ENCODE measurements at places on chromosomes 5 and 9.

GRCh38 chr9:133075925-133076630, 14.3 kb downstream of the CEL start:
- DNase-seq, result peak; percentile 90

DNA sequence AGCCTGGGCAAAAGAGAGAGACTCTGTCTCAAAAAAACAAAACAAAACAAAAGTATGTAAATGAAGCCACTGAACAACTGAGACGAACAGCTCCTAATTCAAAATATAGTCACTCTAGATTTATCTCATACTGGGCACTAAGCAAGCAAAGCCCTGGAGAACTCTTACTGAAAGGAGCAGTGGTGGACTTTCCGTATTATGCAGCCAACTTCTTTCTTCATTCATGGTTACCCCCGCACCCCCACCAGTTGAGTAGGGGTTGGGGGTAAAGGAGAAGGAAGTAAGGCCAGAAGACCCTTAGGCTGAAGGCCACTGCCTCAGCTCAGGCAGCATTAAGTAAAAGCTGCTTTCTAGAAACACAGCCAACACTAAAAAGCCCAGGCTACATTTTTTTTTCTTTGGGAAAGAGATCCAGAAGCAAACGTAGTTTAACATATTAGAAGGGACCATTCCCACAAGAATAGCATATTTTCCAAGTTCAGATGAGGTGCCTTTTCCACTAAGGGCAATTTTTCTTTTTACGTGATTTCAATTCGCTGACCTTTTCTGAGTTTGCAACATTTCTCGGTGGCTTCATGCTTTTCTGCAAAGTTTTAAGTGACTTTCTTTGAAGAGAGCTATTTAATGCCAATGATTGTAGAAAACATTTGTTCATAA, 55.3 kb downstream of the MAPKAP1 start:
- DNase-seq, result no peak

- DNase-seq, result peak; percentile 68
Observed at GRCh38 chr5:159877894-159878448, 38.3 kb upstream of the ADRA1B start.

DNA sequence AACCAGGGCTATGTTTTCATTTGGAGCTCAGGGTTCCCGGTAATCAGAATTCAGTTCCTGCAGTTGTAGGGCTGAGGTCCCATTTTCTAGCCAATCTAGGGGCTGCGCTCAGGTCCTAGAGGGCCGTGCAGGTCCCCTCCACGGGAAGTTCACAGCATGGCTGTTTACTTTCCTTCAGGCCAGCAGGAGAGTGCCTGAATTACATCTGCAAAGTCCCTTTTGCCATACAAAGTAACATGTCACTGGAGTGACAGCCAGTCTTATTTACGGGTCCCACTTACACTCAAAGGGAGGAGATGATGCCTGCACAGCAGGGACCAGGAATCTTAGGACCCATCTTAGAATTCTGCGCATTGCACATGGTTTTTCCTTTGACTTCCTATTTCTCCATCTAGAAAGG, 29.9 kb upstream of the TGFBI start:
- no peak for DNase-seq

DNA sequence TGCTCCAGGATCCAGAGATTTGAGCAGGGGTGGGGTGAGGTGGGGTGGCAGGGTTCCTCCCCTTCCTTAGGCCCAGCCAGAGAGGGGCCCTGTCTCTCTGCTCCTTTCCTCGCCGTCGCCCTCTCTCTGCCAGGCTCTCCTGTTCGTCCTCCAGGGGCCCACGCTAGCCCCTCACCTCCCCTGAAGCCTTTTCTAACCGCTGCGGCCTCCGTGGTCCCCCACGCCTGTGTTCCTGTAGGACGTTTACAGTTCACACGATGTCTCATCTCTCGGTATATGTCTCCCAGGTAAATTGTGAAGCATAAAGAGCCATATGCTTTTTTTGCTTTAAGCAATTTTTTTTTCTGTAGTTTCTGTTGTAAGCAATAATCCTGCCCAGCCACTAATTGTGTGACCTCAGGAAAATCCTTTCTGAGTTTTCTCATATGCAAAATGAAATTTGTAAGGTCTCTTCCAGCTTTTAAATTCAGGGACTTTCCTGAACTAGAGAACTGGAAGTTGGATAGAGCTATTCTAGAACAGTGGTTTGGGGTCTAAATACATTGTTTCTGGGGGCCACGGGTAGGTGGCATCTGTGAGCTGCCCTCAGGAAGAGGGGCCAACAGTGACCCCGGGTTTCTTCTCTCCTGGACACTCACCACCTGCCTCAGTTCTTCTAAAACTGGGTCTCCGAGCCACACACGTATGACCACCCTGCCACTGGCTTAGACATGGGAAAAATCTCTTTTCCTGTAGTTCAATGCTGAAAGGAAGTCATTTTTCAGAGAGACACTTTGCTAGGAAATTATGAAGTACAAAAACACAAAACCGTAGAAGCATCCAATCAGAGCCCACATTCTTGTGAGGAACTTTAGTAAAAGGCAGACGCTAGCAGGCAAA, 50.2 kb upstream of the ZNF366 start:
- DNase-seq, result peak; percentile 18

GRCh38 chr5:95599252-95599651, 20.6 kb upstream of the GPR150 start:
- no peak for DNase-seq

- peak; percentile 68 for DNase-seq
Observed at GRCh38 chr5:163408311-163408923, 29.0 kb upstream of the CCNG1 start.

DNA sequence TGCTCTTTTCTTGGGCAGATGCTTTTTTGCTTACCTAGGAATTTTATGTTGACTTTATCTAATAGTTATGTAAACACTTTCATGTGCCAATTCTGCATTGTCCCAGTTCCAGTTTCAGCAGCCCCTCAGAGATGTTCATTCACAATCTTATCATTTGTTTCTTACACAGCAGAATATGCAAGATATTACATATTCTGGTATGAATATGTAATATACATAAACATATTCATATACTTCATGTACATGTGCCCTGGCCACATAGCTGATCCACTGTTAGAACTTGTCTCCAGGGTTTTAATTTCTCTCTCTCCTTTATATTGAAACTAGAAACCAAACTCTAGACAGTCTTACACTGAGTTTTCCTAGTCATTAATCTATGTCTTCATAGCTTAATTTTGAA, 90.2 kb upstream of the PARP8 start:
- no peak for DNase-seq

DNA sequence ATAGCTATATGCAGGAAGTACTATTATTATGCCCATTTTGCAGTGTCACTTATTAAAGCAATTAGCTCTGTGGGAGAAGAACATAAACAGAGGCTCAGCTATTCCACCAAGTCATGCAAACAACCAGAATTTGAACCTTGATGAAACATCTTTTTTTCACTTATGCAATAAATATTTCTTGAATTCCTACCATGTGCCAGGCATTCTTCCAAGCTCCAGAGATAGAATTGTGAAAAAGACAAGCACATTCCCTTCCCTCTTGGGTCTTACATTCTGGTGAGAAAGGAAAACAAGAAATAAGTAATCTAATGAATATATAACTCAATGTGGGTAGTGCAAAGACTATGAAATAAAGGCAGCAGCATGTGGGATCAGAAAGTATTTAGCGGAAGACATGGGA, 32.1 kb upstream of the ADRB2 start:
- no peak for DNase-seq

DNA sequence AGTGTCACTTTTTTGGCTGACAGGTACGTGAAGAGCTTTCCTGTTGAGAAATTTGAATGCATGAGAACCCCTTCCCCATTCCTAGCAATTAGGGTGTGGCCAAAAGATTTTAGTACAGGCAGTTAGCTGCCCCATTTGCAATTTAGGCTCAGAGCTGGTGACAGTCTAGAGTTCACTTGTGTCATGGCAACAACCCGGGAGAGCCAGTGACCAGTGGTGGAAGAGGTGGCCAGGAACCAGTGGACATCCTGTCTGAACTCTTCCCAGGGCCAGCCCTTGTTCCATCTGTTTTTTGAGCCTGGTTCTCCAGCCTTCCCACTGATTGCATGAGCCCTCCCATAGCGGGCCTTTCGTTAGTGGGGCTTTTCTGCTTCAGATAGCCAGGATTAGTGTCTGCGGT, 2.5 kb upstream of the NEUROG1 start:
- no peak for DNase-seq

DNA sequence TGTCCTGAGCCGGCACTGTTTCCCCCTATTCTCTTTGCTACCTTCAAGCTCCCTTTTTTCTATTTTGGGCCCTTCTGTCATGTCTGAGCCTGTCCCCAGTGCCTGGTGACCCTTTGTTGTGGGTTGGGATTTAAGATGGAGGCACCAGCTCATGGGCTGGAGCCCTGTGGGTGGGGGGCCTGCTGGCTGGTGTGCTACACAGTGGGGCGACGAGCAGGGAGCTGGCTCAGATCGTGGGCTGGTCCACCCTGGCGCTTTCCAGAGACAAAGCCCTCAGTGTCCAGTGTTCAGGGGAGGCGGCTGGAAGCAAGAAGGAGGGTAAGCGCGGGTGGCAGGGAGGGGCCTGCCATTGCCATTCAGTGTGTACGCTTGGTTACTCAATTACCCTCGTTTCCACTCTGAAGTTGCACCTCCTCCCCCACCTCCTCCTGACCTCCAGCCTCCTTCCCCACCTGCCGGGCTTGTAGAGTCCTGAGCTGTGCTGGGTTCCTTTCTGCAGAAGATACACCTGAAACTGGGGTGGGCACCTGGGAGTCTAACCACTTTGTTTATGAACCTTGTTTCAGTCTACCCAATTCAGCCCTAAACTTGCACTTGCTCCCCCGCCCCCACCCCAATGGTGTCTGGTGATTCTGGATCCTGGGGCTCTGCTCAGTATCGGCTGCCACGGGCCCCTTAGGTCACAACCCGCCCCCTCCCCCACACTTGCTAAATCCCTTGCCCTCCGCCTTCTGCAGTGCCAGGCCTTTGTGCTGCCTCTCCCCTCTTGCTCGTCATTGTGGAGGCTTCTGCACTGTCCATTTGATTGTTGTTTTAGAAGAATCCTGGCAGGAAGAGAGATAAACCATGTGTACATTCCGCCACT, 49.9 kb downstream of the MVB12B start:
- DNase-seq, result peak; percentile 30

DNA sequence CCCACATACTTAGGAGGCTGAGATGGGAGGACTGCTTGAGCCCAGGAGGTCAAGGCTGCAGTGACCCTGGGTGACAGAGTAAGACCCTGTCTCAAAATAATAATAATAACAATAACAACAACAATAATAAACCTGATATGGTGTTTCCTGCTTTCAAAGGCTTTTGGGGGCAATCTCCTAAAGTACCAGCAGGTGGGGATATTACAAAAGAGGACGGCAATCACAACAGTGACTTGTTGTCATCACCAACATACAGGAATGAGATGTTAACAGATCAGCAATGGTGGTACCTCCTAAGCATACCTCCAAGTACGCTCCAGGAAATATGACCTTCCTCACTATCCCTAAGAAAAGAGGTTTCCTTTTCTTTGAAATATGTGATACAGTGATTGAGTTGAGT, 91.1 kb upstream of the RNF180 start:
- DNase-seq, result peak; percentile 52

GRCh38 chr5:75601567-75601966, 9.7 kb upstream of the ANKDD1B start:
- no peak for DNase-seq

DNA sequence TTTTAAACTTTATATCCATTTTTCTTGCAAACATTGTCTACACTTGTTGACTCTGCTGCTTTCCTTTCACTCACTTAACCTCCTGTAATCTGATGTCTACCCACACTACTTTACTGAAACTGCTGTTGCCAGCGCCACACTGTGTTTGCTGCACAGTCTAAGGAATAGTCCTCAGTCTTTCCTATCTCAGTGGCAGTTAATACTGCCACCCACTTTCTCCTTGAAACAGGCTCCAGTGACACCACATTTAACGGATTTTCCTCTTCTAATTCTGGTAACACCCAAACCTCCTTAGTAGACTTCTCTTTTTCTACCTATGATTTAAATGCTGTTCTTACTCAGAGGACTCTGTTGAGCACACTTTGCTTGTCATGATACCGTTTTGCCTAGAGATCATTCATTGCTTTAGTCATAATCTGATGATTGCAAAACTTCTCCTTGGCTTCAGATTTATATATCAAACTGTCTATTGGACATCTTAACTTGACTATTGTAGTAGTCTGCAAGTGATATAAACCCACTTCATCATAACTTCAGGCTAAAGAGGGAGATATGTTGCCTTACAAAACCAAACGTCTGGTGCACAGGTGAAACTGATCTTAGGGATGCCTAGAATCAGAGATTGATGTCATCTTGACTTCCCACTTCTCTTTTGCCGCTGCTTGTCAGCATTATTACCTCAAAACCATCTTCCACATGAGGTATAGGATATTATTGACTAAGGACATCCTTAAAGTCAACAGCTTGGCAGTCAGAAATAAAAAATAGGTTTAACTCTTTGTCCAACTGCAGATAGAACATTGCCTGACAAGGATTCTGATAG, 94.1 kb downstream of the CDC42SE2 start:
- DNase-seq, result no peak

- DNase-seq, result no peak
Observed at GRCh38 chr5:122401976-122402725, 90.1 kb downstream of the SNCAIP start.

GRCh38 chr9:78606001-78606379, 309.1 kb downstream of the PSAT1 start:
- no peak for DNase-seq

DNA sequence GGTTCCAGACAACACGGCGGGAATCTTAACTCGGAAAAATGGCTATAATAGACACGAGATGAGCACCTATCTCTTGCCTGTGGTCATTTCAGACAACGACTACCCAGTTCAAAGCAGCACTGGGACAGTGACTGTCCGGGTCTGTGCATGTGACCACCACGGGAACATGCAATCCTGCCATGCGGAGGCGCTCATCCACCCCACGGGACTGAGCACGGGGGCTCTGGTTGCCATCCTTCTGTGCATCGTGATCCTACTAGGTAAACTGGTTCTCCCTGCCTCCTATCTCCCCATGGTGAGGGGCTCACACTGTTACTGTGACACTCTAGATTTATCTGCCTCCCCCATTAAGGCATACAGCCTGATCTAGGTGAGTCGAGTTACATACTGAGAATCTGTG, 124.2 kb downstream of the CDH6 start:
- no peak for DNase-seq

DNA sequence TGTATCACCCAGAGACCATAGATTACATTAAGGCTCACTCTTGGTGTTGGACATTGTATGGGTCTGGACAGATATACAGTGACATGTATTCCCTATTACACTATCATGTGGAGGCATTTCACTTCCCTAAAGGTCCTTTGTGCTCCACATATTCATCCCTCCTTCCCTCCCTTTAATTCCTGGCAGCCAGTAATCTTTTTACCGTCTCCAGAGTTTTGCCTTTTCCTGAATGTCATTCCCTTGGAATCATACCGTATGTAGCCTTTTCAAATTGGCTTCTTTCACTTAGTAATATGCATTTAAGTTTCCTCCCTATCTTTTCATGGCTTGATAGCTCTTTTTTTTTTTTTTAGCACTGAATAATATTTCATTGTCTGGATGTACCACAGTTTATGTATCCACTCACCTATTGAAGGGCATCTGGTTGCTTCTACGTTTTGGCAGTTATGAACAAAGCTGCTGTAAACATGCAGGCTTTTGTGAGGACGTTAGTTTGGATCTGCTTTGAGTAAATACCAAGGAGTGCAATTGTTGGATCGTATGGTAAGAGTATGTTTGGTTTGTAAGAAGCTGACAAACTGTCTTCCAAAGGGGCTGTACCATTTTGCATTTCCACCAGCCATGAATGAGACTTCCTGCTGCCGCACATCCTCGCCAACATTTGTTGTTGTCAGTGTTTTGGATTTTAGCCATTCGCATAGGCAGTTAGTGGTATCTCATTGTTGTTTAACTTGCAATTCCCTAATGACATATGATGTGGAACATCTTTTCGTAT, 122.1 kb upstream of the SMIM23 start:
- no peak for DNase-seq

GRCh38 chr5:87746341-87746740, 333.6 kb upstream of the CCNH start:
- no peak for DNase-seq
